ENCODE measurements at places on chromosomes 11 and 22.

GRCh38 chr22:49671331-49672013, 156.2 kb downstream of the BRD1 start:
- no peak for DNase-seq

- DNase-seq, result no peak
Measured at GRCh38 chr22:19686946-19687345, 27.4 kb upstream of the SEPTIN5 start.

DNA sequence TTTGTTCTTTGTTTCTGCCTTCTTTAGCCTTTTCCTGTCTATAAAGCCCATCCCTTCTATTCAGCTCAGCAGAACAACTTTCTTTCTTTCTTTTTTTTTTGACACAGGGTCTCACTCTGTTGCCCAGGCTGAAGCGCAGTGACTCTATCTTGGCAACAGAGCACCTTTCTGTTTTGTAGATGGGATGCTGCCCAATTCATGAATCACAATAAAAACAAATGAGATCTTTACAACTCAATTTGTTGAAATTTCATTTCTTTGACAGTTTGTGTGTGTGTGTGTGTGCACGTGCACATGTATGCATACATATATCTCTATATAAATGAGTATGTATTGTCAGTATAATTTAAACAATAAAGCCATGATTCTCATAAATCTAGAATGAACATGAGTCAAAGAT, 25.5 kb downstream of the TSPAN18 start:
- DNase-seq, result no peak

DNA sequence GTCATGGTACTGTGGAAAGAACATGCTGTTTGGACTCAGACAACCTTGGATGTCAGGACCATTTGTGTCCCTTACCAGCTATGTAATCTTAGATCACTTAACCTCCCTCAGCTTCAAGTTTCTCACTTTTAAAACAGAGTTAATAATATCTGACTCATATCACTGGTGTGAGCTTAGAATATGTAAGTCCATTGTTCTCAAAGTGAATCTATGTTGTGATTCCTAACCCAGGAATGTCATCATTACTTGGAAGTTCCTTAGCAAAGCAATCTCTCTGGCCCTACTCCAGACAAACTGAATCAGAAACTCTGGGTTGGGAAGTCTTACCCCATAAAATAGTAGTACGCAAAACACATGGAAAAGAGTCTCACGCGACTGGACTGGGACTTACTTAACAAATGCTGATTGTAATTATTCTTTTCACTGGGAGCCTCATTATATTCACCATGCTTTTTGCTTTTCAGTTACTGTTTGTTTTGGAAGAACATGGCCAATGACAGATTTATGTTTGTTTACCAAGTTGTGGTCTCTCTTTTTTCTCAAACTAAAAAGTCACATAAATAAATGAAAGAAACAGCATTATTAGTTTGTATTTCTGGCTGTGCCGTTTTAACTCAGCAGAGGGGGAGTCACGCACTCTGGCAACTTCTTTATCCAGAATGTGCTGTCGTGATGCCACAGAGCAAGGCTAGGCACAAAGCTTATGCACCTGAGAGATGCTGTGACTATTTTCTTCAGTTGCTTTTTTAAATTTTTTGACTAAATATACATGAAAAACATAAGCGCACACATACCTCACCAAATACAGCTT, 217.7 kb upstream of the CTSC start:
- no peak for DNase-seq

DNA sequence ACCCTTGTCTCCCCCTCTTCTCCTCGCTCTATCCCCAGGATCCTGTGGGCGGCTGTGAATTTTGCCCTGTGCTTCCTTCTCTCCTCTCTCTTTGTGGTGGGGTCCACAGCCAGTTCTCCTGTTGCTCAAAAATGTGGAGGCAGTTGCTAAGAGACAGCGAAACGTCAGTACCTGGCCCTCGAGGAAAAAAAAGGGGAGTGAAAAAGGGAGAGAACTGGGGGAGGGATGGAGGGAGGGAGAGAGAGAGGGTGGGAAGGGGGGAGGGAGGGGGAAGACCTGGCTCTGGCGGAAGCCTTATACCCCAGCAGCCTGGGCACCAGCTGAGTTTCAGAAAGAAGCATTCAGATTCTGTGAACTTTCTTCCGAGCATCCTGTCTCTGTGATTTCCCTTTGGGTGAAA, 2.1 kb upstream of the LRRC55 start:
- DNase-seq, result no peak

DNA sequence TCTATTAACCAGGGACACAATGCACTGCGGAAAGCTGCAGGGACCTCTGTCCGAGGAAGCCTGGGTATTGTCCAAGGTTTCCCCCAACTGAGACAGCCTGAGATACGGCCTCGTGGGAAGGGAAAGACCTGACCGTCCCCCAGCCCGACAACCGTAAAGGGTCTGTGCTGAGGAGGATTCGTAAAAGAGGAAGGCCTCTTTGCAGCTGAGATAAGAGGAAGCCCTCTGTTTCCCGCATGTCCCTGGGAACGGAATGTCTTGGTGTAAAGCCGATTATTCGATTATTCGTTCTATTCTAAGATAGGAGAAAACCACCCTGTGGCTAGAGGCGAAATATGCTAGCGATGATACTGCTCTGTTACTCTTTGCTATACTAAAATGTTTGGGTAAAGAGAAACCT, 5.2 kb downstream of the BET1L start:
- no peak for DNase-seq

GRCh38 chr11:95515371-95515770, 274.2 kb downstream of the FAM76B start:
- DNase-seq, result no peak

DNA sequence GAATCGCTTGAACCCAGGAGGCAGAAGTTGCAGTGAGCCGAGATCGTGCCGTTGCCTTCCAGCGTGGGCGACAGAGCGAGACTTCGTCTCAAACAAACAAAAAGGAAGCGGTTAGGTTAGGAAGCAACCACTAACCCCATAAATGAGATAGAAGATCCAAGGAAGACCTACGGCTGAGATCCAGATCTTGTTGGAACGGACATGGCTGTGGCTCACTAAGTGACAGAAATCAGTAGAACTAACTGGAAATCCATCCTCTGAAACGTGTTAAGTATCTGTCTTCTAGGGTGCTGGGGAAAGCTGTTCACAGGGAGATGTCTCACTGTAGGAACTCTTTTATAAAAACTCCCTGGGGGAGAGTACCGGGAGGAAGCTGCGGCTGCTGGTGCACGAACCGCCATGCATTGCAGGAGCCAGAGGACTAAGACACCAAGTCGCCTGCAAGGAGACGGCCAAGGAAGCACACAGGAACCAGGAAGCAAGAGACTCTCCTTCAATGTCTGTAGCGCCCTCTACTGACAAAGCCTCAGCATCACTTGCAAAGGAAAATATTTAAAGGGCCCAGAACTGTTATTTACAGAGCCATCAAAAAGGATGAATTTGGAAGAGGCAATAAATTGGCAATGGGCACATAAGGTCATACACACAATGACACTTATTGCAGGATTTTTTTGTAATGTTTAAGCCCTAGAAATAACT, 16.9 kb upstream of the SPTY2D1 start:
- DNase-seq, result no peak

DNA sequence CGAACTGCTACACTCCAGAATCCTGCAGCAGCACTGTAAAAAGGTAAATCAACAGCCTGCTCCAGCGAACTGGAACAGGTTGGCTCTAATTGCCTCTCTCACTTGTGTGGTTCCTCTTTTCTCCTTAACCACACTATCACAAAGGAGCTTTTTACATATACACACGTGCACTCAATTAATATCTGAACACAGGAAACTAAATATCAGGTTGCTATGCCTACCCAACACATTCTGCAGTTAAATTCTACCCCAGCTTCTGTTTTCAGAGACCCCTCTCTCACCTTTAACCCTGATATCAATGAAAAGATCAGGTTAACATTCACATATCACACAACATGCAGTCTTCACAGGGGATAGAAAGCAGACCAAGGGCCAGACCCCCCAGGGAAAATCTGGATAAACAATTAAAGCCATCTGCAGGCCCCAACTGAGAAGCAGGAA, 11.0 kb downstream of the RBFOX2 start:
- DNase-seq, result no peak

GRCh38 chr11:29449281-29450074, 567.4 kb downstream of the KCNA4 start:
- no peak for DNase-seq

- no peak for DNase-seq
Measured at GRCh38 chr11:64624883-64625481, 34.0 kb downstream of the SLC22A12 start.

- no peak for DNase-seq
Measured at GRCh38 chr11:116328391-116328790, 444.4 kb downstream of the BUD13 start.

DNA sequence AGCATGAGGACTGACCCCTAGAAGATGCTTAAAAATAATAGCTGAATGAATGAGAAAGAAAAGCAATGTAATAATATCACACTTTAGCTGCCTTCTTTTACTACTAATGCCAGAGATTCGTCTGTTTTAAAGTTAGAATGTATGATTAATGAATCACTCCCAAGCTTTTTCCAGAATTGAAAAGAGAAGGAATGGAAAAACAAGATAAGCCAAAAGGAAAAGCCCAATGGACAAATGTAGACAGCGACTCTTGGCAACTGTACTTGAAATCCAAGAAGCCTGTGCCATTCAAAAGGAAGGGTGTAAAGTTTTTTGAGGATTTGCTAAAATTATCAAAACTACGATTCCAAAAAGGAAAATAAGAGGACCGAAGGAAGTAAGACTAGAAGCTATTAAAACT, 40.8 kb upstream of the PAMR1 start:
- no peak for DNase-seq

DNA sequence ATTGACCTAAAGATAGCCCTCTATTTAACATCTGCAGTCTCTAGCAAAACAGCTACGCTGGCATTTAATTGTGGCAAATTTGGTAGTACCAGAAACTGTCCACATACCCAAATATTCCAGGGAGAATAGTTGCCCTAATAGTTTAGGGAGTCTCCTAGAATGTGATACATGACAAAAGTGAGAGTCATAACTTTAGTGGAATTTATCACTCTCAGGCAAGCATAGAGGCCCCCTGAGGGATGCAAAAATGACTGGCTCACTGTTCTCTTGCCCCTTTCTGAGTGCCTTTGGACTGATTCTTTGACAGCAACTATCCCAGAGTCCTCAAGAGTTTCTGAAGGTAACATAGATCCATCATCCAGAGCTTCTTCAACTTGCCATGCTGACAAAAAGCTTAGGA, 2.3 kb upstream of the OR51B4 start:
- DNase-seq, result no peak

- no peak for DNase-seq
Measured at GRCh38 chr22:27801202-27801615, 347 bp downstream of the MN1 start.

GRCh38 chr11:65279741-65280440, 18.1 kb downstream of the POLA2 start:
- DNase-seq, result peak; percentile 79

DNA sequence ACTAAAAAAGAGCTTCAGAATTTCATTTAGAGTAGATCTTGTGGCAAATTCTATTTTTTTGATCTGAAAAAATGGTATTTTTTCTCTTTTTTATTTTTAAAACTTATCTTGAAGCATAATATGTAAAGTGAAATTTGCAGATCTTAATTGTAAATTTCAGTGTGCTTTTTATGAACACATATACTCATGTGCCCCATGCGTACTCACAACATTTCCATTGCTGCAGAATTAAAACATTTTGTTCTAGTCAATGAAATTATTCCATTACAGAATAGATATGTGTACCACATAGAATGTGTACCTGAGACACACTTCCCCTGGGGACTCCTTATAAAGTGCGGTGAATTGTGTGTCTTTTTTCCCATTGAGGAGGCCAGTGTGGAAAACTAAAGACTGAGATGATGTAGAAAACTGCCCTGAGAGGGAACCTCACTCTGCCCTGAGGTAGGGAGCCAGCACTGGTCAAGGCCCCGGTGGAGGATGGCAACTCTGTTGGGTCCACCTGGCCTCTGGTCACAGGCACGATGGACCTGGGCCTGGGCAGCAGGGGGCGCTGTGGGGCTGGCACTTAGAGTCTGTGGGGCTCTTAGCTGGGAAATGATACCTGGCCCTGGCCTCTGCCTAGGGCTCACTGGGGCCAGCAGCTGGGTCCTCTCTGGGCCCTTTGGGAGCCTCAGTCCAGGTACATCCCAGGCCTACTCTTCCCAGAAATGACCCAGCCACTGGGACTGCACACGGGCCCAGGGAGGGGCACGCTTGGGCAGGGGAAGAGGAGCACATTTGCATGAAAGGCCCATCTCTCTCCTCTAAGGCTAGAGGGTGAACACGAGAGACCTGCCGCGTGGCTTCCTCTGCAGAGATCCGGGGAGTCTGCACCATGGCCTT, 77.9 kb upstream of the TOP3B start:
- DNase-seq, result no peak

GRCh38 chr11:64809781-64810241, 540 bp downstream of the MEN1 start:
- DNase-seq, result no peak

DNA sequence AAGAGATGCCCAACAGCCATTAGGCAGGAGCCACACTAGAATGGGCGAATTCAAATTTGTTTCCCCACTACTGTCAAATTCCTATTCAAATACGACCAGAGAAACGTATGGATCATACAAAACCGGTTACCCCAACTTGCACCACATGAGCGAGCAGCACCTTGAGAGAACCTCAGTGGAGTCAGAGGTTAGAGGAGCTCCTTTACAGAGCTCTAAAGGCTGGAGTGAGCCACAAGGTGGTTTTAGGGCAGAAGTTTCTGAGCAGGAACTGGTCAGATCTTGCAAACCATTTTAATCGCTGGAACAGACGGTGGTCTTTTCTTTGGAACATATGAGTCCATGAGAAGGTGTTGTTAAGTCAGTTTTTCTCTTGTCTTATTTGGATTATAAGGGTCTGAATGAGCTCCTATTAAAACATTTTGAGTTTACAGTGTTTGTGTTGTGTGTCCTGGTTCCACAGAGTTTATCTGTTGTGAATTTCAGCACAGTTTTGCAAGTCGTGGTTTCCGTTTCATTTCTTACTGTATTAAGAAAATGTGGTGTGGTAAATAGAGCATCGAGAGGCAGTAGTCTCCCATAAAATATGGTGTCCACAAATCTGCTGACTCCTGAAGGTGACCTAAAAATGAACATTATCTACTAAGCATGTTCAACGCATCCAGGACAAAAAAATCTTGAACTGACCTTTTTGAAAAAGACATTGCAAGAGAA, 471.7 kb downstream of the NTM start:
- no peak for DNase-seq

- no peak for DNase-seq
Measured at GRCh38 chr11:57458410-57459163, 1.7 kb upstream of the RTN4RL2 start.

Measured in RWPE2 (cell line).